ENCODE measurements at places on chromosomes 2 and 18. TPM values are rescaled to one million over a fixed set of nuclear protein-coding genes. Genes with fewer than 3 reads are reported as not detected.

GRCh38 chr2:12852135-12852534 is 135.4 kb downstream of the TRIB2 start:
- no peaks in the 10 kb centered on the region for H3K27me3 ChIP-seq
- DNase-seq, result no peak
- H3K27ac ChIP-seq, result no peak overlapping the region
- no peaks in the 10 kb centered on the region for H3K36me3 ChIP-seq
- no peaks in the 10 kb centered on the region for H3K4me1 ChIP-seq

- no peak overlapping the region for H3K4me3 ChIP-seq
- no peaks in the 10 kb centered on the region for H3K4me1 ChIP-seq
Observed at GRCh38 chr2:173500953-173501352, 146.3 kb downstream of the CDCA7 start.

Gene CCDC121
- 1.6 TPM for total RNA-seq

Gene CYP27C1
- total RNA-seq, result not detected

Gene ACTG2
- total RNA-seq, result 1.8 TPM

Gene SLC19A3
- 0.82 TPM for total RNA-seq

Gene ZC3H6
- total RNA-seq, result 11.6 TPM
